ENCODE measurements at places on chromosomes 12 and 14.

GRCh38 chr12:88493636-88494035, 86.6 kb downstream of the KITLG start:
- no peak for DNase-seq

DNA sequence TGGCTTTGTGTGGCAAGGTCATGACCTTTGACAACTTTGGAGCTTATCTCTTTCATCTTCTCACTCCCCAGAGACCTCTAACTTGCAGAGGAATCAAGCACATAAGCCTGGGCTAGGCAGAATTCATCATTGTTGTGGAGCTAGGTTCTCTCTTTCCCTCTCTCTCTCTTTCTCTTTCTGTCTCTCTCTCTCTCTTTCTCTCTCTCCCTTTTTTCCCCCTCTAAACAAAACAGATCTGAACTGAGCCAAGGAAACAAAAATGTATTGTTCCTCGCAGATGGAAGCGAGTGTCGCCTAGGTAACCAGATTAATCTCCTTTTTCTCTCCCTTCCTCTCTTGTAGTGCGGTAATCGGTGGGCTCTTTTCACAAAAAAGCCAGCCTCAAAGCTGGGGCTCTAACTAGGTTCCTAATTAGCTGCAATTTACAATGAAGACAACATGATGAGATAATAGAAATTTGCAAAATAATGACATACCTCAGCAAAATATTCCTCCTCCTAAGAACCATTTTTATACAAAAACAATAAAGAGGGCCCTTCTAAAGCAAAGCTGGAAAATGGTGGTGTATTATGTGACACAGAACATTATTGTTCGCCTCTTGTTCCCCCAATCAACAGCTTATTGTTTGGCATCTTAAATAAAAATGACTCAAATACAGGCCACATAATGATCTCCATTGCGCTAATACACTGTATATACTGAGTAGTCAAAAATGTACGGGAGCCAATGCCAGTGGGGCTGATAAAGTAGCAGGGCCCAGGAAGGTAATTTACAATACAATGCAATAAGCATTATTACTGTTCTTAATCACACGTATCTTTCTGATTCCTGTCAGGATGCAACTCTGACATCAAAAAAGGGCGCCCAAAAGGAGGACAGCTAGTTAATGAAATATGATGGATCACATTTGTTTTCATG, 65.7 kb upstream of the SOX5 start:
- no peak for DNase-seq

- DNase-seq = no peak
Observed at GRCh38 chr14:61104358-61104757, 123.3 kb downstream of the SLC38A6 start.

GRCh38 chr12:108822497-108823205, 34.7 kb downstream of the SSH1 start:
- no peak for DNase-seq

DNA sequence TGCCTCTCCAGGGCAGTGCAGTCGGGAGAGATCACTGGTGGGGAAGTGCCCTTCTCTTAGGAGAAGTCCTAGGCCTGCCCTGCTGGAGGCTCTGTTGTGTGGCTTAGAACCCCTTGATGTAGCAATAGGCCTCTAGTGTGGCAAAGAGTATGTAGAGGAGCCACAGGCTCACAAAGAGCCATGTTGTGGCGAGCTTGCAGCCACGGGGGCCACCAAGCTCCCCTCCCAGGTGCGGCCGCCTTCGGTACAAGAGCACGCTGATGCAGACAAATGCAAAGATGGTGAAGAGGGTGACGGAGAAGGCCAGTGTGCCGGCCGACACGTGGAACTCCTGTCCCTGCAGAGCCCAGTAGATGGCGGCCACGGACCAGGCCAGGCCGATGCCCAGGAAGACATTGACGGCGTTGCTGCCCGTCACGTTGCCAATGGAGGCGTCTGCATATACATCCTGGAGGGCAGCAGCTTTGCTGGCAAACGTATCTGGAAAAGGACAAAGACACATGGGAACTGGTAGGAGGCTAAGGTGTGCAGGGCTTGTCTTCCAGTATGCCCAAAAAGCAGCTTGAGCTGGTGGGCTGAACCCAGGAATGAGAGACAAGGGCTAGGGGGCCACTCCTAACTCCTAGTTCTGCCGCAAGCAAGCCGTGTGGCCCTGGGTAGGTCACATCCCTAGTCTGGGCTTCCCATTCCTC, 142.8 kb downstream of the SLC8A3 start:
- DNase-seq = no peak

DNA sequence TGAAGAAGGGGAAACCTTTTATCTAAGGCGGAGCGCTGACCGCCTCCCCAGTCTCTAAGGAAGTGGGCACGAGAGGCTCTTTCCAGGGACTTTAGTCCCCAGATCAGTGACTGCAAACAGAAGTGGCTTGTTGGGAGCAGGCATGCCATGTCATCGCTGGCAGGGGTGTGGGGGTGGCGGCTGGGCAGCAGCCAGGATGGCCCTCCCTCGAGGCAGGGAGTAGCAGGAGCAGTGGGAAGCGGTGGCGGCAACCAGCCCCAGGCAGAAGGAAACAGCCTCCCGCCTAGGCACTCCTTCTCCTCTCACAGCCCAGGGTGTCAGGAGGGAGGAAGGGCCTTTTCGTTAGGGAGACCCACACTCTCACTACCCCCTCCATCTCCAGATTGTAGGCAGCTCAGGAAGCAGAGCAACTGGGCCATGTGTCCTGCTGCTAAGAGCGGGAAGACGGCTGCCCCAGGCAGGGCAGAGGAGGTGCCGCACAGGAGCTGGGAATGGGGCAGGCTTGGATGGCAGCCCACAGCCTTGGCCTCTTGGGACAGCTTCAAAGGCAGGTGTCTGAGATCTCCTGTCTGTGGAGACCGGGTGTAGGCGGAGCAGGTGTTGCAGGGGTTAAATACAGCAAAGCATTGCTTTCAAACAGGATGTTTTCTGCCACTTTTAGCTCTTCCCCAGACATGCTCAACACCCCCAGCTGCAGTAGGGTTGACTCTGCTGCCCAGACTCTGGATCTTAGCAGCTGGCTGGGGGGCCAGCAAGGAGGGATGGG, 21.8 kb downstream of the VDR start:
- peak; percentile 35 for DNase-seq

GRCh38 chr14:65496178-65496993, 83.9 kb downstream of the FUT8 start:
- DNase-seq = no peak

- no peak for DNase-seq
Observed at GRCh38 chr14:57578801-57579200, 85.1 kb upstream of the CCDC198 start.

DNA sequence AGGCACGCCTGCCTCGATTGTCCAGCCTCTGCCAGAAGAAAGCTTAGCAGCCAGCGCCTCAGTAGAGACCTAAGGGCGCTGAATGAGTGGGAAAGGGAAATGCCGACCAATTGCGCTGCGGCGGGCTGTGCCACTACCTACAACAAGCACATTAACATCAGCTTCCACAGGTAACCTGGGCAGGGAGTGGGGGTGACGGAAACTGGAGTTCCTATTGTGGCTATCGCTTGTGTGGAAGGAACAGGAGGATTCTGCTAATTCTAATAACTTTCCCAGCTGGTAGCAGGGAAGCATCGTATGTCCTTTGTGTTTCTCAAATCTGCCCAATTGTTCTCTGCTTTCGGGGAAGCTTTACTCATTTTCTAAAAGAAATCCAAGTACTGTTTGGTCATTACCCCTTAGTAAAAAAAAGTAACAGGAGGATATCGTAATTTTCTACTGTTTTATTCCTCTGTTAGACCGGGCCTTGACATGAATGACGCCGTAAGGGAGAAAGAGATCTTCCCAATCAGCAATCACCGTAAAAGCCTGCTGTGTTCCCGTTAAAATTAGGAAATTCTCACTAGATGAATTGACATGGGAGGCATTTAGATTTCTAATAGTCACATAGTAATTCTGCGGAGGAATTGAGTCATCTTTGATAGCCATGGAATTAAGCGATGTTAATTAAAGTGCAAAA, 449 bp downstream of the THAP2 start:
- no peak for DNase-seq
